ENCODE measurements at places on chromosomes 16 and 17.

DNA sequence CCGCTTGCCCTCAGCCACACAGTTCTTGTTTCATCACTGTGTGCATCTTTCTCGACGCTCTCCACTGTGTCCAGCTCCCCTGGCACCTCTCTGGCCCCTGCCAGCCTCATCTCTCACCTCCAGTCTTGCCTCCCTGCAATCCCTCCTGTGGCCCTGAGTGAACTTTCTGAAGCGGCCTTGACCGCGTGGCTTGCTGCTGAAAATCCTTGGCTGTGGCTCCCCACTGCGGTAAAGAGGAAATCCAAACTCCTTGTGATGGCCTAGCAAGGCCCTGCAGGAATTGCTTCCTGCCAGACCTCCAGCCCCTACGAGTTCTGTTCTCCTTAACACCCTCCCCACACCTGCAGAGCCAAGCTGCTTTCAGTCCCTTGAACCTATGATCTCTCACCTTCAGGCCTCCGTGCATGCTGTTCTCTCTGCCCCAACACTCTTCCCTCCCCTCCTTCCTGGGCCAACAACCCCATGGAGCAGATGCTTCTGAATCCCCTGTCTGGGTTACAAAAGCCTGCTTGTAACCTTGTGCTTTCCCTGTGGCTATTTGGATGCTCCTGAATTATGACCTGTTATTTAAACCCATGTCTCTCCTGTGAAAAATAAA lies 33.6 kb upstream of the BRD7 start:
- no peak for DNase-seq

- no peak for DNase-seq
Measured at GRCh38 chr17:14672830-14673229, 371.9 kb downstream of the HS3ST3B1 start.

GRCh38 chr17:27920569-27920968 lies 27.4 kb upstream of the LYRM9 start:
- DNase-seq = no peak

DNA sequence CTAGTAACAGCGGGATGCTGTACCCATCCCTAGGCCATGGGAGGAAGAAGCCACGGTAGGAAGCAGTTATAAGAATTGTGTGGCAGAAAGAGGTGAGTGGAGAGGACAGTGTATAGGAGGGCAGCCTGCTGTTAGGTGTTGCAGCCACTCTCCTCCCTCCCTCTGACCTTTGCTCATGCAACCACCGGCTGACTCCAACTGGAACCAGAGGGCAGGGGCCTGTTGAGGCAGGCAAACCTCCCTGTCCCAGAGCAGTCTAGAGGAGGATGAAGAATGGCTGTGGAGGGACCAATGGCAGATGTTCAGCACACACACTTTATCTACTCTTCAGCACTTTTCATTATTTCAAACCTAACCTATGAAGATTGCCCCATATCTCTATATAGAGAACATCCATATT lies 2.2 kb downstream of the TXNL4B start:
- DNase-seq = no peak

GRCh38 chr17:82178499-82179261 lies 34.0 kb downstream of the CCDC57 start:
- DNase-seq = no peak

DNA sequence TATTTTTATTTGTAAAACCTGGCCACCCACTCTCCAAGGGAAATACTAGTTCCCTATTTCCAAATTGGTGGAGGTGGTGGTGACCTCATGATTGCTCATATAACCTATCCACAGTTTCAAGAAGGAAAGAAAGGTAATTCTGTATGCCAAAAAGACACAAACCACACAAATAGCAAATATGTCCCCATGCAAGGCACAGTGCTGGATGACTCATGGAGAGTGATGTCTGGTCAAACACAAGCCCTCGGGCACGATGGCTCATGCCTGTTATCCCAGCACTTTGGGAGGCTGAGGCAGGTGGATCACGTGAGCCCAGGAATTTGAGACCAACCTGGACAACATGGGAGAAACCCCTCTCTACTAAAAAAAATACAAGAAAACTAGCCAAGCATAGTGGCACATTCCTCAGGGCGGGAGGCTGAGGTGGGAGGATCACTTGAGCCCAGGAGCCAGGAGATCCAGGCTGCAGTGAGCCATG lies 64.2 kb downstream of the GNA13 start:
- DNase-seq = no peak
